ENCODE measurements at places on chromosomes 3 and 15. TPM values are rescaled to one million over a fixed set of nuclear protein-coding genes. Genes with fewer than 3 reads are reported as not detected.

DNA sequence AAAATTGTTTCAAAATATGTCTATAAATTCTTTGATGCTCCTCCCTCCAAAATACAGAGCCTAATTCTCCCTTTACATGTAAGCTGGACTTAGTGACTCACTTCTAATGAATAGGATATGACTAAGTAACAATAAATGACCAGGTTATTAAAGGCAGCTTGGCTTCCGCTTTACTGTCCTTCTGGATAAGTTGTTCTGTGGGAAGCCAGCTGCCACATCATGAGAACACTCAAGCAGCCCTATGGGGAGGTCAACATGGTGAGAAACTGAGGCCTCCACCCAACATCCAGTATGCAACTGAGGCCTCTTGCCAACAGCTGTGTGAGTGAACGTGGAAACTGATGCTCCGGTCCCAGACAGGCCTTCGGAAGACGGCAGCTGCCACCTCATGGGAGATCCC is 247.3 kb upstream of the CHRM5 start:
- peak; percentile 51 for DNase-seq

GRCh38 chr3:13501056-13501455 is 20.9 kb downstream of the HDAC11 start:
- DNase-seq = no peak

DNA sequence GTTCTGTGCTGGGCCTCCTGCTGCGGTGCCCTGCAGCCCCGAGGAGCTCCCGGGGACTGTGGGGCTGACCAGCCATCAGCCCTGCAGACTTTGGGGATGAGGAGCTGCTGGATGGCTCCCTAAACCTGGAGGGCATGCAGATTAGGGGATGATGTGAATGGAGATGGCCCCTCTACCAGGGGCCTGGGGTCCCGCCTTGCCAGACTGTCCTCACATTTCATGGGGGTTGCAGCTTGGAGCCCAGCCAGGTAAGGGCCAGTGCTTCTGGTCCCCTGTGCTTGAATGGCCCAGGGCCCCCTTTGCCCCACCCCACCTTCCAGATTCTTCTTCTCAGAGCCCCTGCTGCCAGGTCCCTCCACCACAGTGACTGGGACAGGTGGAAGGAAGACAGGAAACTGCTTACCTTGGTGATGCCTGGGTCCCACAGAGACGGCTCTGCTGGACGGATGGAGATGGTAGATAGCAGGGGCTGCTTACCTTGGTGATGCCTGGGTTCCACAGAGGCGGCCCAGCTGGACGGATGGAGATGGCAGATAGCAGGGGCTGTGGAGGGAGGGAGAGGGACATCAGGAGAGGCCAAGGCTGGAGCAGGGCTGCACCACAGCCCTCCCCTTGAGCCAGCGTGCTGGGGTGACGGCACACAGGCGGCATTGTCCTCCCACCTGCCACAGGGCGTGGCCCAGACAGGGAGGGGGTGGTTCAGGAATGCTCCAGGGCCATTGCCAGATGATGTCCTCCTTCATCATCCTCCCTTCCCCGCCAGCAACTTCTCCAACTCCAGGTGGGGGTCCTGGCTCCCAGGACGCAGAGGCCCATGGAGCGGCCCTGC is at the start of gene SPTBN5:
Gene SPTBN5 (minus strand): TSS at position 632 of the 829 bp plus-strand sequence. CDS start 556 bp downstream, at position 76.
- DNase-seq = no peak

- peak; percentile 5 for DNase-seq
These were observed 75.5 kb downstream of the DPH6 start for GRCh38 chr15:35470441-35470840.

DNA sequence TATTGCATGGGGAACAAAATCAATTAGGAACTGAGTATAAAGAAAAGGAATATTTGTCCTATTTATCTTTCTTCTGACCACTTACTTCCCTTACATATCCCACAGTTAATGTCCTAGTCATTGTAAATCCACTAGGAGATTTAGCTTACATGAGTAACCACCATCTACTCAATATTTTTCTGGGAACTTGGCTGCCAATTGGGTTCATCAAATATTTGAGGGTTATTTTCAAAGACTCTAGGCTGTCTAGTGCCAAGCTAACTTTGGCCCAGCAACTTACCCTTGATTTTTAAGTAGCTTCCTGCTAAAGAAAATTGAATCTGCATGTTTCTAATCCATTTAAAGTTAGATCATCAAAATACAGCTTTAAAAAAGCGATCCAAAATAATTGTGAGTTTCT is 362.5 kb upstream of the EPHA3 start:
- DNase-seq = no peak

GRCh38 chr3:196661400-196661799 is 21.9 kb downstream of the NRROS start:
- DNase-seq = no peak

MAN2A2 gene
- 15.1 TPM for total RNA-seq

SYNPR gene
- total RNA-seq = not detected

SLC9C1 gene
- not detected for total RNA-seq

UROC1 gene
- under 0.01 TPM for total RNA-seq

UNC13C gene
- total RNA-seq = not detected

All from fibroblast of villous mesenchyme (primary cell).